ENCODE measurements at places on chromosomes 2 and 18.

DNA sequence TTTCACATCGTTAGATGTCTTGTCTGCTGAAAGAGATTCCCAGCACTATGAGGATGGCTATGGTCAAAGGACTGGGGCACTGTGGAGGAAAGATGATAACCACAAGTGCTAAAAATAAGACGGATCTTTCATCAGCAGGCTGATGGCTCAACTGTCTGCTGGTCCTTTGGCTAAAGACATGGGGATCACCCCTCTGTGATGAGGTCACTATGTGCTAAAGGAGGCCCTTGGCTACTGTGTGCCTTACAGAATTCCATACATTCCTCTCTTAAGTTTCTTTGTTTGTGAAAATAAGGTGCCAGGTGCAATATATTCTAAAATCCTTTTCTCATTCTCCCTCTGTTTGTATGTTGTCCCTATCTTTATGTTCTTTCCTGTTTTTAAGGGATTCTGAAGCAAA, 39.7 kb upstream of the LYPD6 start:
- no peak for DNase-seq

DNA sequence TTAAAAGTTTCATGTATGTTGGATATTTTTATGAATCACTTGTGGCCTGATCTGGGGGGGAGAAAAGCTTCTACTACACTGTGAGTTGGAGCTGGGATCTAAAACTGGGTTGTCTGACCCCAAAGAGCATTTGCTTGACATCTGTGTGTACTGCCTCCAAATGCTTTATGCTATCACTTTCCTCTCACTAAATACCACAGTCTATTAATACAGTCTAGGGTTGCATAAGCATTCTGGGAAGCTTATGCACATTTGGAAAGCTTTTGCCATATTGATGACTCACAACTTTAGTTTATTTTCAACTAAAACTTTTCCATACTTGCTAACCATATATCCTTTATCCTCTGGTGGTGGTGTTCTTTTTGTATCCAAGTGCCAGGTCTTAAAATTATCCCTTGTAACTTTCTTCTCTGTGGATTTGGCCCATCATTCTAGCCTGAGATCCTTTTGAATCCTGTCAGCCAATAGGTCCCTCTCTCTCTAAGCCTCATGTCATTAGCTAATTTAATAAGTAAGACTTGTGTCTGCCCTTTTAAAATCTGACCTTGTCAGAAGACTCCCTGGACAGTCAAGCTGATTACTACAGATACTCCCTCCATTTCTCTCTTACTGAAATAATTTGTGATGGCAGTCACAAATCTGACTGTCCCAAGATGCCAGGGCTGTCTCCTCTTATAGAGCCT, 72.7 kb downstream of the NXPH2 start:
- peak; percentile 46 for DNase-seq

- no peak for DNase-seq
These were observed 111.0 kb upstream of the RASGRP3 start for GRCh38 chr2:33365264-33365970.

- peak; percentile 99 for DNase-seq
These were observed 13.8 kb downstream of the MLPH start for GRCh38 chr2:237500681-237501424.

GRCh38 chr2:97663962-97664635, at the start of gene ACTR1B:
ACTR1B (minus strand) TSS chr2:97664044; CDS start chr2:97663890, 154 bp downstream.
- DNase-seq = peak; percentile 96

- no peak for DNase-seq
These were observed at the start of gene LAMA3 for GRCh38 chr18:23689031-23689615. LAMA3 (plus strand) TSS chr18:23689453; CDS start chr18:23689684, 231 bp downstream.

DNA sequence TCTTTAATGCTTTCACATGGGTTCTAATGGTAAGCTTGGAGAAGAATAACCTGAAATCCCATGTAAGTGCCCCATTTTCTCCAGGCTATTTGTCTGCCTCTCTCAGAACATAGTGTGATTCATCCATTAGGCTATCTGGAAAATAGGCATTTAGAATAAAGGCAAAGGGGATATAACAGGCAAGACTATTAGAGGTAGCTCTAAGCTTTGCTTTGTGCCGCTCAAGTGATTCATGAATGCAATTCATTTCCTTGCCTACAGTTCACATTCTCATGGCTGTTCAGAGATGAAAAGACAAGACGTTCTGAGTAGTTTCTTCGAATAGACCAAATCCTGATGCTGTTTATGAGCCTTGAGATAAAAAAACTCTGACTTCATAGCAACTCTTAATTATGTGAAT, 101.7 kb downstream of the ANKRD44 start:
- DNase-seq = no peak

DNA sequence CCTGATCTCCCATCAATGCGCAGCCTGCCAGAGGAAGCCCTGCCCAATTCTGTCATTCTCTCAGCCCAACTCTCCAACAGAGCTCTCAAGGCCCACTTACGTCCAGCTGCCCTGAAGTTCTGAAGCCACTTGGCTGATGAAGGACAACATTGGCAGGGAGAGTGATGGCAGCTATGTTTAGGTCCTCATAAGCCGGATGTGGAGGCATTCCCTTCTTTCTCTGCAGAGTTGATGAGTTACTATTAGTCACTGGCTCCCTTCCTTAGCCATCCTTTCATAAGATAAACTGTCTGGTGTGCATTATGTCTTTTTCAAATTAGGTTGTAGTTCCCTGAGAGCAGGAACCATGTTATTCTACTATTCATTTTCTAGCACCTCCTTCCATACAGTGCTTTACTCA, 22.5 kb upstream of the TACR1 start:
- DNase-seq = peak; percentile 38

GRCh38 chr2:217706513-217706912, 296.3 kb downstream of the TNS1 start:
- DNase-seq = no peak

DNA sequence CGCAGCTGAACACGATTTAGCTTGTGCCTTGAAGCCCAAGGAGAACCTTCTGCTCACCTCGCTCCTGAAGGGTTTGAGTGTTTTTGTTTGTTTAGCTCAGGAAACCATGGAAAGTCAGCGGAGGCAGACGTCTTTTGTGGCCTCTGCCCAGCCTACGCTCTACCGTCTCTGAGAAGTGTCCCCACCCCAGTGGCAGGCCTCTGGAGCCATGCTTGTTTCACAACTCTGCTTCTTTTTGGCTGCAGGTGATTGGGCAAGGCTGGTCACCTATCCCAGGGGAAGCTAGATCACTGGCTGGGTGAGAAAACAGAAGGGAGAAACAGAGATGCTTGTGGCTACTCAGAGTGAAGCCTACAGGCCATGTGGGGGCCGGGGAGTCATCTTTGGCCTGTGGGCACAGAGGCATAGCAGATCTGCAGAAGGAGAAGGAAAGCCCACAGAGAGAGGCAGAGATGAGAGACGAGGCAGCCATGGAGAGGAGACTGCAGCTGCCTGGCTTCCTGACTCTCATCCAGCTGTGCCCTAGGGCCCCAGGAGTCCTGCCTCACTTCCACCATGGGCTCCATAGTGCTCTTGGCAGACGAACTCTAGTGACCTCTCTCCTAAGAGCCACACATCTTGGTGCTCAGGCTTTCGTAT, 50.1 kb downstream of the CIB4 start:
- DNase-seq = no peak

- DNase-seq = no peak
These were observed 14.4 kb downstream of the IWS1 start for GRCh38 chr2:127511917-127512316.

- no peak for DNase-seq
These were observed 40.1 kb downstream of the SERPINE2 start for GRCh38 chr2:223998948-223999347.

GRCh38 chr2:788227-789032, 111.2 kb upstream of the TMEM18 start:
- no peak for DNase-seq

DNA sequence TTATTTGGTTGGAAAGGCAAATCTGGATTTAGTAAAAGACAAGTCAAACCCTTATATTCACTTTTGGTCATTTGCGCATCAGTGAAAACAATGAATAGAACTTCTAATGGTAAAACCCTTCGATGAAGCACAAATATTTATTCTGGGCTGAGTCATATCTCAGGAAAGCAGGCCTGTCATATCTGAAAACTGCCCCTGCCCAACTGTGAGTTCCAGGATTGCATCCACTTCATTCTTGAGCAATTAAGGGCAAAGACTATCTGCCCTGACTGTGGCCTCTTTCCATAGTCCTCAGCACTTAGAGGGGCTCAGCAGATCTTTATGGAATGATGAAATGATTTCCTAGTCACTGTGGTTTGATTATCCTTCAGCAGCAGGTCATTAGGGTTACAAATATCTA, 795.2 kb upstream of the ID2 start:
- DNase-seq = no peak

DNA sequence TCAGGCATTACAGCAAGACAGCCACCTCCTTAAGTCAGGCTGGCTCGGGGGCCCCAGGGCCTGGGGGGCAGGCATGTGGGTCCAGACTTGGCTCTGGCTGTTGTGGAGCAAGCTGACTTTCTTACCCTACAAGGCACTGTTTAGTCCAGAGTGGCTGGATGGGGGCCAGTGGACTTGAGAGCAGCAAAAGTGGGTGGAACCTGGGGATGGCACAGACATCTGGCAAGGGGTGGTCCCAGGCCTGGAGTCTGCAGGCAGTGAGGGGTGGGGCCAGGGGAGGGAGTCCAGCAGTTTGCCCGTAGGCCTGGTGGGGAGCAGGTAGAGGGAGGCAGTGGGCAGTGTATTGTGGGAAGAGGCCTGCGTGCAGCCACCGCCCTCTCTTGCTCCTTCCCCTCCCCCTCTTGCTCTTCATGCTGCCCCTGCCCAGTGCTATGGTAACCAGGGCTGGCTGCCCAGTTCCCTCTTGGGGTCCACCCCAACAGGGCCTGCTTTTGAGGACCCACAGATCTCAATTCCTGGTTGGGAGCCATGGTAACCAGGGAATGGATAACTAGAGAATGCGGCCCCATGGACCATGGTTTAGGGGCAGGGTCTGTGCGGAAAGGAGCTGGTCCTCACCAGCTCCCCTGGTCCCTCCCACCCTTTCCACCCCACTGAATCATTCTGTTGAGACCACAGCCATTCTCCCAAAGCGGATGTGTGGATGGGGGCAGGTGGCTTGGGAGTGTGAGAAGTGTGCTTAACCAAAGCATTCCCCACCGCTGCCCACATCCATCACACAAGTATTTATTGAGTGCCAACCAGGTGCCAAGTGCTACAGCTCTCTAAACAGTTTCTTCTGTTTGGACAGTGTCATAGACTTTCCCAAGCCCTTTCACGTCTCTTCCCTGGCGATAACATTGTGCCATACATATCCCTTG, 19.3 kb downstream of the SPEG start:
- DNase-seq = peak; percentile 73

- no peak for DNase-seq
These were observed 18.8 kb downstream of the ARHGAP15 start for GRCh38 chr2:143148011-143148410.

DNA sequence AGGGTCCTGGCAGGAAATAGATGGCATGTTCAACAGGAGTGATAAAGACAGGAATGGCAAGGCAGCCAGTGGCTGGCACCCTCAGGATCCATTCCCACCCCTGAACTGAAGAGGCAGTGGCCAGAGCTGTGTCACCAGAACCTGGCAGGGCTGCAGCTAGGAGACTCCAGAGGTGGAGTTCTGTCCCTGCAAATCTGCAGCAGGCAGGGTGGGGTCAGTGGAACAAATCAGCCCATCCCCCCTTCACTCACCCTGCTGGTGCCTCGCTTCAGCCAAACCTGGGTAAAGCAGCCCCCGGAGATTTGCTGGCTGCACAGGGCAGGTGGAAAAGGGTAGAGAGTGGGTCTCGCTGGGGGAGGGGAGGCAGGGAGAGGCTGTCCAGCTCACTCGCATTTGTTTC, 12.7 kb downstream of the INPP5D start:
- no peak for DNase-seq

DNA sequence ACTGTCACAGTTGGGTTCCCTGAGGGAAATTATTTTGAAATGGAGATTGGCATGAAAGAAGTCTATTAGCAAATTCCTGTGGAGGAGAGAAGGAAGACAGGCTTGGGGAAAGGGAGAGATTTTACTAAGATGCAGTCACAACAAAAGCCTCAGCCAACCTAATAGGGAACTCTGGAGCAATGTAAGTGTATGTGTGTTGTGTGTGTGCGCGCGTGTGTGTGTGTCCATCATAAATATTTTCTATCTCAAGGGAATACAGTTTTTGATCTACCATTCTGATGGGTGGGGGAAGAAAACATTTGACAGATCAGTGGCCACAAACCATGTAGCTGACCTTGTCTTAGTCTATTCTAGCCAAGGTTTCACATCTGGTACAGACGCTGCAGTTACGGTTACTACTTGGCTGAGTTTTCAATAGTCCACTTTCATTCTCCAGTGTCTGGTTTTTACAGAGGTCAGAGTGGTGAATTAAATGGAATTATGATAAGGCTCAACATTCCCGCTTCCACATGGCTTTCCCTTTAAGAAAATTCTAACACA, 72.6 kb downstream of the MREG start:
- DNase-seq = no peak

- no peak for DNase-seq
These were observed 1366.3 kb upstream of the TMEFF2 start for GRCh38 chr2:193561054-193561453.

All from GM04504 (cell line).